ENCODE measurements at places on chromosomes 4 and X.

DNA sequence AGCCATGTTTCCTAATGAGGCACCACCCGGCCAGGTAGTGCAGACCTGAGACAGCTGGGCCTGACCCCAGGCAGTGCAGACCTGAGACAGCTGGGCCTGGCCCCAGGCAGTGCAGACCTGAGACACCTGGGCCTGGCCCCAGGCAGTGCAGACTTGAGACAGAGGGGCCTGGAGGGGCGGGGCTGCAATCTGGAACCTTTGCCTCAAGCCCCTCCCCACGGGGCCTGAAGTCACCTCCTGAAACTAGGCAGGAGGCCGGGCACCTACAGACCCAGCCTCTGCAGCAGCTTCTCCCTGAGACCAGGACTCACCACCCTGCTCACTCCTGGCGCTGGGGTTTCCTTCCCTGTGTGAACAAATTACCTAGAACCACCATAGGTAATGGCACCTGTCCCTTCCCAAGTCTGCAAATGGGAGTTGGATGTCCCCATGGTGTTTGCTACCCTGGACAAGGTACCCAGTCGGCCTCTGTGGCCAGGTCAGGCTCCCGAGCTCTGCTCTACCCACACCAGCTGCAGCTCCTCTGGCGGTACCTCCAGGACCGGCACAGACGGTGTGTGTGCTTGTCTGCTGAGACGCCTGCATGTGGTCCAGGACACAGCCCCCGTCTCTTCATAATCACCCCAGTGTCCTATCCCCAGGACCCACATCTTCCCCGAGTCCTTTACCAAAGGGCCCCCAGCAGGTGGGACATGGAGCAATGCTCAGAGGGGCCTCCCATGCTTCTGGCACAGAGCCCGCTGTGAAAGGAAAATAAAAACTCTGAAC, 53.1 kb upstream of the C4orf50 start:
- DNase-seq: no peak

DNA sequence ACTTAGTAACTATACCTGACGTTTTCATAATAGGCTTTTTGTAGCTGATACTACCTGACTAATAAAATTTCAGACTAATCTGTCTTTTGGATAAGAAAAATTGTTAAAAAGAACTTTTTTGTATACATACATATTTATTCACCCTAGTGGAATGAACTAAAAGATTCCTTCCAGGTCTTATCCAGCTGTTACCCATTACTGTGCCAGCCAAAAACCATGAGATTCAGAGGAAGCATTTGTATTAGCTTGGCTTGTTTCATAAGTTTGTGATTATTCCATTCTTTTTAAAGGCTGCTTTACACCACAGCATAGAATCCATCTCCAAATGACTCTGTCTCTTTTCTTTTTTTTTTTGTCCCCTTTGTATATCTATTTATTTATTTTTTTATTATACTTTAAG, 149.4 kb downstream of the FAT4 start:
- no peak for DNase-seq

- no peak for DNase-seq
Observed at GRCh38 chrX:115503099-115503498, 57.9 kb upstream of the PLS3 start.

- no peak for DNase-seq
Observed at GRCh38 chr4:96767815-96768480, 928.1 kb downstream of the PDHA2 start.

GRCh38 chr4:173159791-173160190, 8.8 kb upstream of the GALNT7 start:
- no peak for DNase-seq

Measured in hippocampal formation (tissue), 2 donors.